Brain (organoid and tissue), 16 donors: ENCODE measurements at places on chromosomes 13 and 19.

DNA sequence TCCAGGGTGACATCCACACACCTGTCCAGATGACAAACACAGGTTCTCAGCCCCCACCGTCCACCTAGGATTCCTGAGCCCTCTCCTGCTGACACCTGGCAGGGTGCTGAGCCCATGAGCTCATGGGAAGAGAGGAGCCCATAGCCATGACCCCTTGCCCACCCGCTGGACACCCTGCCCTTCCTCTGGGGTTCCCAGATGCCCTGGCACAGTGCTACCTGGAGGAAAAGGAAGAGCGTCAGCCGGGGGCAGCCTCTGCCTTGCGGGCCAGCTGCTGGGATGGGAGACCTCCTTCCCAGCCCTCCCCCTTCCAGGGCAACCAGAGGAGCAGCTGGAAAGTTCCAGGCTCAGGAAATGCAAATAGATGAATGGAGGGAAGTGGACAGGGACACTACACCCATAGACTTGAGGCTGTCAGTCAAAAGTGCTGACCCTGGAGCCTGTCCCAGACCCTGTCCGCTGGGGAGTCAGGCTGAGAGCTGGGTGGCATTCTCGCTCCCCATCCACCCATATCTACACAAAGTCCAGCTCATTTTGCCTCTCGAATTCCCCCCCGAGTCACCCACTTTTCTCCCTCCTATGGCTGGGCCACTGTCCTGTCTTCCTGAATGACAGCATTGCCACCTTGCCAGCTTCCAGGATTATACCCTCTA is 12.3 kb upstream of the ARHGEF18 start:
- no peak for DNase-seq

- no peak for DNase-seq
Observed at GRCh38 chr13:101614491-101614890, 162.0 kb downstream of the ITGBL1 start.

GRCh38 chr19:6063576-6064335 is 46.5 kb downstream of the RFX2 start:
- no peak for DNase-seq

DNA sequence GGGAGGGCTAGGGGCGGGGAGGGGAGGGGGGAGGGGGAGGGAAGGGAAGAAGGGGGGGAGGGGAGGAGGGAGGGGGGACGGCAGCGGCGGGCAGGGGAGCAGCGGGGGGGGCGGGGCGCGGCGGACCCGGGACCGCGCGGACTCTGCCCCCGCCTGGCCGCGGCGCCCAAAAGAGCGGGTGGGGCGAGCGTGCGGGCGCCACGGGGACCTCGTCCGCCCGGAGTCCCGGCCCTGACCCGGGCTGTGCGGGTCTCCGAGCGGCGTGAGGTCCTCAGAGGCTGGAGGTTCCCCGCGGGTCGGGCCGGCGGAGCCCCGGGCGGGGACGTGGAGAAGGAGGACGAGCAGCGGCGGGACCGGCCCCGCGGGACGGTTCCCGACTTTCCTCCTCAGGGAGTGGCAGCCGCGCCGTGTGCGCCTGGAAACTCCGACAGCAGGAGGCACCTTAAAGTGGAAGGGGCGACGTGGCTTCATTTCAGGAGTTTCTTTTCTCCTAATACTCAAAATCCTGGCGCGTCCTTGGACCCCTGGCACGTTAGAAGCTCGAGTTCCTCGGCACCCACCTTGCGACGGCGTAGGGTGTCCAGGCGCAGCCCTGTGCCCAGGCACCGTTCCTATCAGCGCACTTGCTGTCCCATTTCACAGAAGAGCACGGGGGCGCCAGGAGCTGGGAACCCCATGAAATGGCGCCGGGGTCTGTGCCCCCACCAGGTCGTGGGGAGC is 518 bp upstream of the PLPP2 start:
- DNase-seq, result no peak

GRCh38 chr19:46951171-46951986 is 68.3 kb upstream of the NPAS1 start:
- DNase-seq, result no peak

- DNase-seq, result peak; percentile 60
Observed at GRCh38 chr13:114131583-114132418, 622 bp downstream of the RASA3 start.

DNA sequence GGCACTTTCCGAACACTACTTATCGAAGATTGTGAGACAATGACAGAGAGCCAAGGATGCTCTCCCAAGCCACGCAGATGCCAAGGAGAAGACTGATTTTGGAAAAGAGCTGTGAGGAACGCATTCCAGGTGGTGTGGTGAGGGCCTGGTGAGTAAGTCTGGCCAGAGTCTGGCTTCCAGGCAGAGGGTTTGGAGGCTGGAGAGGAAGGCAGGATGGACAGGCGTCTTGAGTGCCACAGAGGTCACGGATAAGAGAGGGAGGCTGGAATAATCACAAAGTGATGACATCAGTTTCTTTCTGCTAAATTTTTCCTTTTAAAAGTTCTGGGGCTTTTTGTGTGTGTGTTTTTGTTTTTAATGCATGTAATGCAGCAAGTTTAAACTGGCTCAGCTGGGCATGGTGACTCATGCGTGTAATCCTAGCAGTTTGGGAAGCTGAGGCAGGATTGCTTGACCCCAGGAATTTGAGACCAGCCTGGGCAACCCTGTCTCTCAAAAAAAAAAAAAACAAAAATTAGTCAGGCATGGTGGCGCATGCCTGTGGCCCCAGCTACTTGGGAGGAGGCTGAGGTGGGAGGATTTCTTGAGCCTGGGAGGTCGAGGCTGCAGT is 235.1 kb downstream of the NALCN start:
- no peak for DNase-seq

- DNase-seq, result no peak
Observed at GRCh38 chr13:110680852-110681251, 25.1 kb downstream of the CARS2 start.

GRCh38 chr19:13920940-13921747 is 15.1 kb downstream of the CC2D1A start:
- peak; percentile 67 for DNase-seq

GRCh38 chr13:42807241-42807640 is 25.9 kb downstream of the FAM216B start:
- DNase-seq, result no peak

DNA sequence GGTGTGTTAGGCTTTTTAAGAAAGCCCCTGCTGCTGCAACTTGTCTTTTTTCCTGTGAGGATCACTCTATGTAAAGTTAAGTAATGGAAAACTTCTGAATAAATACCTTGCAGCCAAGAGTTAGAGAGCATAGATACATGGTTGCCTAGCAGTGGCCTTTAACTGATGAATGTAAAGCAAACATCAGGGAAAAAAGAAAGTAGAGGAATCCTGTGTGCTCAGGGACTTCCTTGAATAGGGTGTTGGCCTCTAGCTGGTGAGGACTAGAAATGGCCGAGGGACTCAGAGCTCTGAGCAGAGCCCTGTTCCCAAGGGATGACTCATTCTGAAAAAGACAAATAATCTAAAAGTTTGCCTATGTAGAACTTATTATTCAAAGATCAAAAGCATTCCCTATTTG is 135.7 kb downstream of the MIPEP start:
- DNase-seq, result no peak

DNA sequence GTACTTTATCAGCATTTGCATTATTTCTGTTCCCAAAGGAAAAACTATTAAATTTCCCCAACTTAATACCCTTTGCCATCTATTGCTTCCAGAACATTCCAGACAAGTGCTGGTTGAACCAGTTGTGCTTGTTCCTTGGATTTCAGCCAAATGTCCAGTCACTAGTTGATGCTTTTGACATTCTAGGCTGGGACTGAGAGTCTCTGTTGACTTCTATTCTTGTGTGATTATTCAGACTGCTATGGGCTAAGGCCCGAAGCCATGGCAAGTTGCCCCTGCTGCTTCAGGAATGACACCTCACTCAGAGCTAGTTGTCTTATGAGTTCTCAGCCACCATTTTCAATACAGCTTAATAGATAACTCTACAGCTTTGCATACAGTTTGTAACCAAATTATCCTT is 458.1 kb upstream of the ARGLU1 start:
- DNase-seq, result peak; percentile 27

DNA sequence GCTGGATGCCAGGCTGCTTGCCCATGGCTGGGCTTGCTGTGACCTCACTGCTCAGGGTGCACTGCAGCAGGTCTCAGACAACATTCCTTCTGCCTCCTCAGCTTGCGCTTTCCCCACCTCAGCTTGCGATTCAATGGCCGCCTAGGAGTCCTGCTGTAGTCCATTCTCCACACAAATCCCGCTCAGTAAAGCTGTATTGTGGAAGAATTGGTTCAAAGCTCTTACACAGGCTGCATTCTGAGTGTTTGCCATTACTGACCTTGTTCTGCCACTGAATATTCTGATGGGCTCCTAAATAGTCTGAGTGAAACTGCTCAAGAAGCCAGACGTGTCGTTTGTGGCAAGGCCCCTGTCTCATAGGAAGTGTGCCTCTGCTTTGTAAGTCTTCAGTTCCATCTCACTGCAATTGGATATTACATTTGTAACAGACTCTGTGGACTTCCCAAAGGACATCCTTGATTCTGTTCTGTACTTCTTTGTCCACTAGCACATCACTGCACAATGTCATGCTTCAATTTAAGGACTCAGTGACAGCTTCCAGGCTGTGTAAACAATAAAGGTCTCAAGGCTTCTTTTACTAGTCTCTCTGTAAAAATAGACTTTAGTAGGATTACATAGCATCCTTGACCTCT is 49.8 kb downstream of the KATNAL1 start:
- peak; percentile 77 for DNase-seq

DNA sequence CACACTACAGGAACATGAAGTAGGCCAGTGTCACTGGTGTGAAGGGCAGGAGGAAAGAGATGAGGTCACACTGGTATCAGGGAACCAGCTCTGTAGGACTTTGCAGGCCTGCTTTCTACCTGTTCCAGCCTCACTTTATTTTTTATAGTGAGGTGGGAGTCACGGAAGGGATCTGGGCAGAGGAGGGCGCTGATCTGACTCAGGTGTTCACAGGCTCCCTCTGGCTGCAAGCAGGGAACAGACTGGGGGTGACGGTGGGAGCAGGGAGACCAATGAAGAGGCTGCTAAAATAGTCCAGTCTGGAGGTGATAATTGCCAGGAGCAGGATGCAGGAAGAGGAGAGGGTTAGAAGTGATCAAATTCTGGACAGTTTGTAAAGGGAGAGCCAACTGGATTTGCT is 2.8 kb downstream of the THAP8 start:
- no peak for DNase-seq

- no peak for DNase-seq
Observed at GRCh38 chr19:42303101-42303464, 659 bp upstream of the PAFAH1B3 start.

DNA sequence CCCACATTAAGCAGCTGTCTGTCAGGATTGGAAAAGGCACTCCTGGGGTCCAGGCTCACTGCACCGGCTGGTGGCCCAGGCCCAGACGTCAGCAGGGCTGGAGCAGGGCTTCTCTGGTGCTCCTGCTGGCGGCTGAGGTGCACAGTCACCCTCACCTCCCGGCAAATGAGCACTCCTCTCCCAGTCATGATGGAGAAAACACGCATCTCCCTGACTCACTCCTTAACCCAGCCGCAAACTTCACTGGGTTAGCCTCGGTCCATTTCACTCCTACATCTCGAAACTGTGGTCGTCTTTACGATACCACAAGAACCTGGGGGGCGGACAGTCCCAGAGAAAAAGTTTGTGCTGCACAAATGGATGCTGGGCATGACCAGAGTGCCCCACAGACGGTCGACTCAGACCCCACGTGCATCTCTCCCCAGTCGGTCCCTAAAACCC is 3.3 kb upstream of the RASA3 start:
- no peak for DNase-seq

DNA sequence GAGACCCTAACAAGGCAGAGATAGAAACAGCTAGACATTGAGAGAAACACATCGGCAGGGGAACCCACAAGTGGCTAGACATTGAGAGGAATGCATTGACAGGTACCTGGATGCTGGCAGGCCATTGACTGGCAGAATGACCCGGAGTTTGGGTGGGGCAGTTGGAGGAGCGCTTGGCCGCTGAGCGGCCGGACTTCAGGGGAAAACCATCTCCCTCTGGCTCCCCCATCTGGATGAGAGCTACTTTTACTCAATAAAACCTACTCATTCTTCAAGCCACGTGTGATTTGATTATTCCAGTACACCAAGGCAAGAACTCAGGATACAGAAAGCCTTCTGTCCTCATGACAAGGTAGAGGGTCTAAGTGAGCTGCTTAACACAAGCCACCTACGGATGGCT is 473.4 kb downstream of the SLITRK5 start:
- DNase-seq, result no peak

DNA sequence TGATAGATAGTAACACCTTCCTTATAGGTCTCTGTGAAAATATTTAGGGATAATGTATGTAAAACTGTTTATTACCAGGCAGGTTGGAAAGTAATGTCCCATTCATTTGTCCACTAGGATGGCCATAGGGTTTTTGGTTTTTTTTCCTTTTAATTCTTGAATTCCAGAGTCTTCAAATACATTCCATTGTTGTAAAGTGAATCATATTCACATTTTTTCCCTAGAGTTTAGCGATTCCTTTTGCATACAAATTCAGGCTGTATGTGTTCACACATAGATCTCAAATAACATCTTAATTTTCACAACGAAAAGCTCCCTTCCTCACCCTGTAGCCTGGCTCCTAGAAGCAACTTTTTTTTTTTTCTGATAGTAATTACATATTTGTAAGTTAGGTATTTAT is 1.8 kb upstream of the ZNF557 start:
- no peak for DNase-seq

- DNase-seq, result no peak
Observed at GRCh38 chr19:33529094-33529676, 7.6 kb upstream of the PEPD start.

DNA sequence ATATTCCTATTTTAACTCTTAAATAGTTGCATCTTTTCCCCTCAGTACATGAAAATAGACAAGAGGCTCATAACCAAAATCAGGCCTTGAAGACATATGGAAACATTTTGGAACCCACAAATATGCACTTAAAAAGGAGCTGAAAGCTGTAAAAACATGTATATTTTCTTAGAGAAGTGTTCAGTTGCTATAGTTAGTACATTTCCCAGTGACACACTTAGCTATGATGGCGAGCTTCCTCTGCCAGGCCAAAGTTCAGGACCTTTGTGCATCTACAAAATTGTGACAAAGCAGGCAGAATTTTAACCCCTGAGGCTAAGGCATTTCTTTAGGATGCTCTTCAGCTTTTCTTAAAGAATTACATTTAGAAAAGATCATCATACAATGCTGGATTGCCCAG is 54.5 kb downstream of the RCBTB2 start:
- peak; percentile 66 for DNase-seq

DNA sequence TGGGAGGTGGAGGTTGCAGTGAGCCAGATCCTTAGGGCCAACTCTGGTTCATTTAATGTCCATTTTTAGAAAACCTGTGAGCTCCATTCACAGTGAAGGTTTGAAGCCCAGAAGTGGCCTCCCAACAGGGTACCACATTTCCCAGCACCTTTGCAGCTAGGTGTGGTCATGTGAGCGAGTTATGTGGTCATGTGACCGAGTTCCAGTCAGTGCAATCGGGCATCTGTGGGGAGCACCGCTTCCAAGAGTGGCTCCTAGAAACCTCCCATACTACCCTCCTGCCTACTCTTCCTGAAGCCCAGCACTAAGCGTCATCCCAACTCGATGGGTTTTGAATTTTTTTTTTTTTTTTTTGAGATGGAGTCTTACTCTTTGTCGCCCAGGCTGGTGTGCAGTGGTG is 663 bp upstream of the PLA2G4C start:
- DNase-seq, result peak; percentile 21

GRCh38 chr13:23497191-23497590 is 63.7 kb upstream of the SACS start:
- no peak for DNase-seq

GRCh38 chr13:74987124-74987690 is 494.8 kb downstream of the TBC1D4 start:
- DNase-seq, result no peak
